ENCODE measurements at places on chromosomes 7 and 10.

GRCh38 chr7:111801277-111801676, 239.0 kb upstream of the IMMP2L start:
- no peak for DNase-seq

DNA sequence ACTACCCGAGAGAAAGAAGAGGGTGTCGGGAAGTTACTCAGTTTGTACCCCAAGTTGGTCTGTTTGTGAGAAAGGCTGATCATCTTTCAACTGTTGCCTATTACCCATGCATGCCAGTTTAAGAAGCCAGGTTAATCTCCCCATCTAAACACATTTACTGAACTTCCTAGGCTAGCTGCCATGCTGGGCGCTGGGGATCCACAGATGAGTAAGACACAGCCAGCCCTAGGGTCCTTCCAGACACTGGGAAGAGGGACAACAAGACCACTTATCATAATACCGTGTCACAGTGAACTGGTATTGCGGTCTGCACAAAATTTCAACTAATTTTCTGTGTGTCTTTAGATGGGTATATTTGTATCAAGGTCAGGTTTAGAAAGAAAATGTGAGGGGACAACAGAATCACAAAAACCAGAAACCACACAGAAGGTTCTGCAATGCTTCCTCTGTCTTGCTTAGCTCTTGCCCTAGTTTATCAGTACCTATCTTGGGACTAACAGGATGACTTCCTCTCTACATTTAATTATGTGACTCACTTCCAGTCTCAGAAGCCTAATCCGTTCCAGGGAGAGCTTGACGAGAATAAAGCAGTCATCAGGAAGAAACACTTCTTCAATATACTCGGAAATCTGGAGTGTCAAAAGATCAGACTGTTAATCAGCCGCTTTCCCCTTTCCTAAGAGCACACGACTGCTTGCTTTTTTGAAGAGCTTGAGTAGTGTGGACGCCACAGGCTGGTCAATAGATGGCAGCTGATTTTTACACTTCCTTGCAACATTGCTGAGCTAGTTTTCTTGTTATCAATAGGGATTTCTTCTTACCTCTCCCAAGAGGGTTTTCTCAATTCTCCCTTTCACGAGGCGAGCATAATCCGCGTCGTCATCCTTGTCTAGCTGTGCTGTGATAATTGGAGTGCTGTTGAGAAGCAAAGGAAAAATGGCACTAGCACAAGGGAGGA, 45.7 kb downstream of the POLR3A start:
- DNase-seq = no peak

DNA sequence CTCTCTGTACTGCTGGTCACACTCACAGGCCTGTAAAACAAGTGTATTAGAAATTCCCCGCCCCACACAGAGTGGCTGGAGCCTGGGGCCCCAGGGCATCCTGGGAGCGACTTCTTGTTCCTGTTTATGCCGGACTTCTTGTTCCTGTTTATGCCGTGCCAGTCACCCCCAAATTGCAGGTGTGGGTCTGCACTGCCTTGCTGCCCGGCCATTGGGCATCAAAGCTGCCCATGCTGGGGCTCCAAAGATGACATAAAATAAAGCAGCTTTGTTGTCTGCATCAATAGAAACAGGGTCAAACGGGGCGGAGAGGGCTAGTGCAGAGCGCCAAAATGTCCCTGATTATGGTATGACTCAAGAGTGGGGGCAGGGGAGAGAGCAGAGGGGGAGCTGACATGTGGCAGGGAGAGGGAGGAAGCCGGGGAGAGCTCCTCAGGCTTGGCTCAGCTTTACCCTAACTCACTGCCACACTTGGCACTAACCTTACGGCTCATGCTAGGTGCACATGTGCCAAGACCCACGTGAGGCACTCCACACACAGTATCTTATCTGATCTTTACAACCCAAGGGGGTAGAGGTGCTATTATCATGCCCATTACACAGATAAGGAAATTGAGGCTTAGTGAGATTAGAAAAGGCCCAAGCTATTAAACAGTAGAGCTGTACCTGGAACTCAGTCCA, 98.4 kb downstream of the PIP4K2A start:
- DNase-seq = peak; percentile 39

GRCh38 chr10:73645251-73645650, 4.0 kb upstream of the MYOZ1 start:
- no peak for DNase-seq

- no peak for DNase-seq
Observed at GRCh38 chr7:36238138-36238537, 85.1 kb downstream of the EEPD1 start.

- no peak for DNase-seq
Observed at GRCh38 chr10:119344381-119344780, 137.0 kb downstream of the GRK5 start.

- DNase-seq = no peak
Observed at GRCh38 chr10:2990764-2991163, 76.6 kb upstream of the PFKP start.

- DNase-seq = no peak
Observed at GRCh38 chr10:34651416-34652195, 163.5 kb downstream of the PARD3 start.

DNA sequence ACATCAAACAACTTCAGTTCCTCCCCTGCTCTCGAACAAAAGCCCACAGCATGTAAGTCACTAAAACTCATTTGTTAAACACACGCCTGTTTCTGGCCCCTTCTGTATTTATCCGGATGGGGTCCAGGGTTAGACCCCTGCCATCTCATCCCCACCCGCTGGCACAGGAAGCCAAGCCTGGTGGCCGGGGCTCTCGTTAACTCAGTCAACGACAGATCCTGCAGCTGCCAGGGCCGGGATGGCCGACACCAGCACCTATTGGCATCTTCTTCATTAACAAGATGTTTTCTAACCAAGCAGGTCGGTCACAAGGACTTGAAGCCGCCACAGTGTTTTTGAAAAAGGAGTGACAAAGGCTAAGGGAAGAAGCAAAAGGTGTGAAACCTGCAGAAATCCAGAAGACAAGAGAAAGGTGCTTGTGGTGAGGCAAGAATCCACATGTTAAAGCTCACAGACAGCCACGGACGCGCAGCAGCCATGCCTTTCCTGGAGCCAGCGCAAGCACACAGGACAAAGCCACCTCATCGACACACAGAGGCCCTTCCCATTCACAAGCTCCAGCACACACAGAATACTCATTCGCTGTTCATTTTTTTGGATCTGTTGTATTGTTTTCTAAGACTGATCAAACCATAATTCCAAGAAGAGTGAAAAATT, 202.7 kb downstream of the DIP2C start:
- no peak for DNase-seq

DNA sequence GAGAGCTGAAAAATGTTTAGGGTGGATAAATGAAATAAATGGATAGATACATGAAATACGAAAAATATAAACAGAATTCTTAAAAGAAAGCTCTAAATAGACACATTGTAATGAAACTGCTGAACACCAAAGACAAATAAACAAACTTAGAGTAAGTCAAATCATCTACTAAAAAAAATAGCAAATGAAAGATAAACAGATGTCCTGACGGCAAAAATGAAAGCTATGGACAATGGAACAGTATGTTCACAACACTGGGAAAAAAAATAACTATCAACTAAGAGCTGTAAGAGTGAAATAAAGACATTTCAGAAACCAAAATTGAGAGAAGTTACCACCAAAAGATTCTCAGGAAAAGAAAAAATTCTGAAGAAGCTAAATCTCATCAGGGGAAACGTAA, 106.1 kb downstream of the SGMS1 start:
- no peak for DNase-seq

DNA sequence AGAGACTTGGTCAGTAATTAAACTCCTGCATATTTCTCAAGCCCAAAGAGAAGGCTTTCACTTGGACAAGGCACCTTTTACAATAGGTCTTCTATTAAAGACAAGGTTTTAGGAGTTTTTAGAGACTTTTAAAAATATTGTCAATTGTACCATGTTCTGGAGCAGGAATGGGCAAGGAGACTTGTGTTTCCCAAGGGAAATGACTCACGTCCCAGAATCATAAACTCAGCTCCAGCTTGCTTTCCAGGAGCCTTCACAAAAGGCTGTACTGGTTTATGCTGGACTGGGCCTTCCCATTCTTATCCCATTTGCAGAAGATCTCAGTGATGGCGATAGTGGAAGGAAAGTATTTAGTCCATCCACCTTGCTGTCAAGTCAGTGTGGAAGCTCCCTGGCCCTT, 7.8 kb upstream of the GLI3 start:
- DNase-seq = no peak

DNA sequence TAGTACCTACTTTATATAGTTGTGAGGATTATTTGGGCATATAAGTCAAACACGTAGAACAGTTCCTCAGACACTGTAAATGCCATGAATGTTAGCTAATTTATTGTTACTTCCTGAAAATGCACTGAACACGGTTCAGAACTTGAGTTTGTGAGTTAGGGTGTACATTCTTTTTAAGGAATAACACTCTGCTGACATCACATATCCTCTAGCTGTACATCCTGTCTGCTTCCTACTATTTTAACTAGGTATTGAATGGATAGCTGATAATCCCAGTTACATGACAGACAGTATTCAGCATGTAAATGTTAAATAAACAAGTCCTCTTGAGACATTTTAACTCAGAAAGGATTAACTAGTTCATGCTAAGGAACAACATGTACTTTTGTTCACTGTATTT, 16.0 kb downstream of the SAMD8 start:
- DNase-seq = no peak

DNA sequence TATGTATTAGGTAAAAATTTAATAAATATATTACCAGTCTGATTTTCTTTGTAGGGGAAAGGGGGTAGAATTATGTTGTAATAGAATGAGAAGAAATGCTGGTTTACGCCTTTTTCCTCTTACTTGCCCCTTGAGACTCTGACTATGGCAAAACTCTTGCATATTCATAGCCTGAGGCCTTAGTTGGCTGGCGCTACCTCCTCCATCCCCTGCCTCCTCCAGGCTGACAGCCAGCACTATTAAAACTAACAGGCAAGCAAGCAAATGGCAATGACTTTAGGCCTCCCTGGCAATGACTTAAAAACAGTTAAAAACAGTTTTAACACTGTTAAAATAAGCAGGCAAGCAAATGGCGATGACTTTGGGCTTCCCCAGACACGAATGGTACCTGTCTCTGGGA, 14.4 kb downstream of the PKD2L1 start:
- no peak for DNase-seq

- no peak for DNase-seq
Observed at GRCh38 chr7:1639071-1639470, 31.0 kb upstream of the ELFN1 start.

GRCh38 chr10:67618116-67618515, 77.9 kb downstream of the CTNNA3 start:
- DNase-seq = no peak

All from effector memory CD8-positive, alpha-beta T cell (primary cell).